ENCODE measurements at places on chromosomes 5 and 9.

DNA sequence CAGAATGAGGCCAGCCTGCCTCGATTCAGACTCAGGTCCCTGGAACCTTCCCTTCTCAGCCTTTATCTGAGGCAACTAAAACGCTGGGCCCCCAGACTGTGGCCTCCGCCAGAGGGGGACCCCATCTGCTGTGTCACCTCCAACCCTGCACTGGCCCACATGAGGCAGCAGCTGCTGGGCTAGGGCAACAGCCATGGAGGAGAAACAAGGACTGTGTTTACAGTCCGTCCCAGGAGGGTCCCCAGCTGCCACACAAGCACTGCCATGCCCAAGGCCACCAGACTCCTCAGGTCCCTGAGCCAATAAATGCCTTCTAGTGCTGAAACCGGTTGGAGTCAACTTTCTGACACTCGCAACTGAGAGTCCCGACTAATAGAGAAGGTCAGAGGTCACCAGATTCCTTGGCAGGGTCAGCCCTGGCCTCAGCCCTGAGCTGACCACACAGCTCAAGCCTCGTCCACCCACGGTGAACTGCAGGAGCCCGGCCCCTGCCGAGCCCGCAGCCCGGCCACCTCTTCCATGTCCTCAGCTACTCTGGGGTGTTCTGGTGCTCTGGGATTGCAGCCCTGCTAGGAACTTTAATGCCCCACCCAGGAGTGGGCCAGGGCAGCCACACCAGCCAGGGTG, 77.0 kb downstream of the ZNF354C start:
- DNase-seq, result no peak

DNA sequence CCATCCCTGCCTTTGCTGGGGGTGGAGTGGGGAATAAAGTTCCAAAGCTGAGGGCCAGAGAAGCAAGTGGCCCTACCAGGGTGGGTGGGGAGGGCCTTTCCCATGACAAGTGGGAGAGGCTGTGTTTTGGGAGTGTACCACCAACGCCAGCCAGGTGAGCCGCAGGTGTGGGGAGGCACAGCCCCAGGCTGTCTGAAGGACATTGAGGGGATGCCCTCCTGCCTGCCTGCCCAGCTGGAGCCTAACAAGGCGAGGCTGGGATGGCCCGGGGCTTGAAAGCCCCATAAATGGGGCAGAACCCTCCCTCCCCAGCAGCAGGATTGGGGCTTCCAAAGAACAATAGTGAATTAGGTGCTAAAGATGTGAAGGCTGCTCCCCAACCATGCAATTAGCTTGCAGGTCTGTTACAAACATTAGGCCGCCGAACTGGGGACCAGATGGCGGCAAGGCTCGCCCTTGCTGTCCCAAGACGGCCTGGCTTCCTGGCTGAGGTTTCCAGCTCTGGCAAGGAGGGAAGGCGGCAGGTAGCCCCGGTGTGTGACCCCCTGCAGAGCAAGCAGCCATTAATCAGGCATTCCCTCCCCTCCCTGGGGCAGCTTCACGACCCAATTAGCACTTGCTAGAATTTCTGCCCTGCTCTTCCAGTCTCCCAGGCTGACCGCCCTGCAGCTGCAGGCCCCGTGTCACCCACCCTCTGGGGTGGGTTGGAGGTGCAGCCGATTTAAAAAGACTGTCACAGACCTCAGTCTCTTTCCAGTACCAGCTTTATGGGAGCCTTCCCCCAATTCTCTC, 42.9 kb downstream of the FGF18 start:
- DNase-seq, result no peak

DNA sequence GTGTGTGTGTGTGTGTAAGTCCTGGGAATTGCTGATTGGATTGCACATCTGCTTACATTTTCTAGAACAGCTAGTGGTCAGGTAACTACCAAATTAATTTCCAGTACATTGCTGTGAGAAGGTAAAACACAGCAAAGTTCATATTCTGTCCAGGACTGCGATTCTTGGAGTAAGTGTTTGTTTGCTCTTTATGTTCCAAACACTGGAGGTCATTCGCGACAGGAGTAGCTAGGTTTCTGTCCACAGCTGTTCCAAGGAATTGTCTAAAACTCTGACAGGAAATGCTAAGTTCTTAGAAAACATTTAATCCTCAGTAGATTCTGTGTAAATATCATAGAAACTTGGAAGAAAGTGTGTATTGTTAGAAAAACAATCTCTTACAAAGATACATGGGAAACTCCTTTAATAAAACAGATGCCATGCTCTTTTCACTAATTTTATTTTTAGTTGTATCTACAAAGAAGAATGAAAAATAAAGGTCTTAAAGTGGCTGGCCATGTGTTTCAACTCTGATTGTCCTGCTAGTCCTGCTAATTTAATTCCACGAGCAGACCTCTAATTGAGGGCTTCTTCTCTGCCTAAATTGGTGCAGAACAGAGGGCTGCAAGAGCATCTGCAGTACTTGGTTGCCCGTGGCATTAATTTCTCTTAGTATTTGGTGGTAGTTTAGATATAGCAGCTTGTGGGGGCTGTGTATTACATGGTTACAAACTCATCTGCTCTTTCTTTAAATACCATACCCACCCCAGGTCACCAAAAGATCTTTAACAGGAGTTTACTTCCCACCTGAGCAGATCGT, 464.5 kb downstream of the RASEF start:
- DNase-seq, result no peak

- DNase-seq, result no peak
Observed at GRCh38 chr5:87210076-87210475, 57.6 kb upstream of the RASA1 start.

DNA sequence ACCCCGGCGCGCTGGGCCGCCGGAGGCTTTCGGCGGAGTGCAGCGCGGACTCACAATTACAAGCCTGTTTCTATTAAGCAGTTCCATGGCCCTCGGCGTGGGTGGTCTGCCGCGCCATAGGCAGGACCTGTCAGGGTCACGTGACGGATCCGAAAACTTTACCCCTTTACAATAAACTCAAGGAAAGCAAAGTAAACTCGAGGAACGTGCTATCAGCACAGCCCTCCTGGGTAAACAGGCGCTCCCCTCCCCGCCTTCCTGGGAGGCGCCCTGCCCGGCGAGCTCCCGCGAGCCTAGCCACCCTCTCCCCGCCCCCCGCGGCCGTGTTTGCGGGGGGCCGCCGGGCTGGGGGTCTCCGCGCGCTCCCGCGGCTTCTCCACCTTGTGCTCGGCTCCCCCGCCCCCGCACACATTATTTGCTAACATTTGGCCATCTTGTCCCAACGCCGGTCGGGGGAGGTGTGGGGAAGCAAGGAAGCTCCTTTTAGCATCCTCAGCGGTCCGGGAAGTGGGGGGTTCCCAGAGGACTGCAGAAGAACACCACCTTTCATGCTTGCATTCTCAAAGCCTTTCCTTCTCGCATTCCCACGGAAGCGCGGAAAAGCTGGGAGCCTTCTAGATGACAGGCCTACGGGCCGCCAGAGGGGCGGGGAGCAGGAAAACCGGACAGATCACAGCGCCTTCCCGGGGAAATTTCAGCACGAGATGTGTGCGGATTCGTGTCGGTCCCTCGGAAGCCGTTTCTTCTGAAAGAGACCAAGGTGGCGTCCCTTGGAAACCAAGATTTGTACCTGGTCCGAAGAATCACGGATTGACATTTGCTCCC, at the start of gene PTCH1:
Gene PTCH1, minus strand, starts transcription at position 238 of the 825 bp plus-strand sequence.
- no peak for DNase-seq

DNA sequence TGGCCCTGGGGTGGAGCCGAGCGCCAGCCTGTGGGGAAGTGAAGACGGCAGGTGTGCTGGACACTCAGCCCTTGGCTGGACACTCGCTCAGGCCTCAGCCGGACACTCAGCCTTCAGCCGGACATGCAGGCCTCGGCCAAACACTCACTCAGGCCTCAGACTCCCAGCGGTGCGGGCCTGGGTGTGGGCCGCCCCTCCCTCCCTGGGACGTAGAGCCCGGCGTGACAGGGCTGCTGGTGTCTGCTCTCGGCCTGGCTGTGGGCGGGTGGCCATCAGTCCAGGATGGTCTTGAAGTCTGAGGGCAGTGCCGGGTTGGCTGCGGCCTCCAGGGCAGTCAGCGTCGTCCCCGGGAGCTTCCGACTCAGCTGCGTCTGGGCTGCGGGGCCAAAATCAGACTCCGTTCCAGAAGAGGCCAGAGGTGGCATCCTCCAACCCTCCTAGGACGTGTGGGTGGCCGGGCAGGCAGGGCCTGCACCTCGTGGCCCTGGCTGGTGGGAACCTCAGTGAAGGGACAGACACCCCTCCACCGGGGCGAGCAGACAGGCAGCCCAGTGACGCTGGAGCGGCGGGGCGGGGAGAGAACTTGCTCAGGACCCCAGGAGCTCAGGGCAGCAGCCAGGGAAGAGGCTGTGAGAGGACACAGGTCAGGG, 28.4 kb downstream of the SLC6A18 start:
- no peak for DNase-seq

- DNase-seq, result no peak
Observed at GRCh38 chr5:1374679-1375055, 29.8 kb upstream of the CLPTM1L start.

DNA sequence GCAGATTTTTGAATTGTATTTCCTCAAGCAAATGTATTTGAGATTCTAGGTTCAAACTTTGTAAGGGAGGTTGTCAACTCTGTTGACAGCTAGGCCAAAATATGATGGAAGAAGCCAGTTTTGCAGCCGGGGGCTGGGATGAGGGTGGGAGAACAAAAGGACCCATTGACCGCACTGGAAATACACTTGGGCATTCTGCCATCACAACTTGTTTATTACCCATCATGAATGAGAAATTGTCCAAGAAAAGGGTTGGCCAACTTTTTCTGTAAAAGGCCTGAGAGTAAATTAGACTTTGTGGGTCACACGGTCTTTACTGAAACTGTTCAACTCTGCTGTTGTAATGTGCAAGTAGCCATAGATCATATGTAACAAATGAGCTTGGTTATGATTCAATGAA, 221.3 kb upstream of the KLF9 start:
- DNase-seq, result no peak

DNA sequence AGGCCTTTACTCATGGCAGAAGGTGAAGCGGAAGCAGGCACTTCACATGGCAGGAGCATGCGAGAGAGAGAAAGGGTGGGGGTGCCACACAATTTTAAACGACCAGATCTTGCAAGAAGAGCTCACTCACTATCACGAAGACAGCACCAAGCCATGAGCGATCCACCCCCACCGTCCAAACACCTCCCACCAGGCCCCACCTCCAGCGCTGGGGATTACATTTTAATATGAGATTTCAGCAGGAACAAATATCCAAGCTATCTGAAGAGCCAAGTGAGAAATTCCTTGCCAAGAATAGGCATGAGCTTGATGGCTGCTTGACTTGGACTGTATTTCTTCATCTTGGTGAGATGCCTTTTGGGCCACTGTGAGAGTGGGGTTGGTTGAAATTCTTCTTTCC, 88.0 kb downstream of the PDZD2 start:
- no peak for DNase-seq

DNA sequence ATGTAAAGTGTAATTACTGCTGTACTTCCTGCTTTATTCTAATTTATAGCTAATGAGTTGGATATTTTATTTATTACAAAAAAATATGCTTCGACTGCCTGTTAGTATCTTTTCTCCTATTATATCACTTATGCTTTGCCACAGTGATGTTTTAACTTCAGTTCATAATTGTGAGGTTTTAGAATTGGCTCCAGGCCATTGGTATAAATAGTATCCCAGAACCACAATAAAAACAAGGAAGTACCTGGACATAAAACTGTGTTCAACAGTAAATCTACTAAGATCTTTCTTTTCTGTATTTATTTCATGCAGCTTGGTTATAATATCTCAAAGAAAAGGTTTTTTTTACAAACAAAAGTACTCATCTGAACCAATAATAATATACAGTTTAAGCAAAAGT, 354.3 kb upstream of the CDH9 start:
- no peak for DNase-seq

- no peak for DNase-seq
Observed at GRCh38 chr5:2311851-2312250, 429.1 kb upstream of the IRX4 start.

DNA sequence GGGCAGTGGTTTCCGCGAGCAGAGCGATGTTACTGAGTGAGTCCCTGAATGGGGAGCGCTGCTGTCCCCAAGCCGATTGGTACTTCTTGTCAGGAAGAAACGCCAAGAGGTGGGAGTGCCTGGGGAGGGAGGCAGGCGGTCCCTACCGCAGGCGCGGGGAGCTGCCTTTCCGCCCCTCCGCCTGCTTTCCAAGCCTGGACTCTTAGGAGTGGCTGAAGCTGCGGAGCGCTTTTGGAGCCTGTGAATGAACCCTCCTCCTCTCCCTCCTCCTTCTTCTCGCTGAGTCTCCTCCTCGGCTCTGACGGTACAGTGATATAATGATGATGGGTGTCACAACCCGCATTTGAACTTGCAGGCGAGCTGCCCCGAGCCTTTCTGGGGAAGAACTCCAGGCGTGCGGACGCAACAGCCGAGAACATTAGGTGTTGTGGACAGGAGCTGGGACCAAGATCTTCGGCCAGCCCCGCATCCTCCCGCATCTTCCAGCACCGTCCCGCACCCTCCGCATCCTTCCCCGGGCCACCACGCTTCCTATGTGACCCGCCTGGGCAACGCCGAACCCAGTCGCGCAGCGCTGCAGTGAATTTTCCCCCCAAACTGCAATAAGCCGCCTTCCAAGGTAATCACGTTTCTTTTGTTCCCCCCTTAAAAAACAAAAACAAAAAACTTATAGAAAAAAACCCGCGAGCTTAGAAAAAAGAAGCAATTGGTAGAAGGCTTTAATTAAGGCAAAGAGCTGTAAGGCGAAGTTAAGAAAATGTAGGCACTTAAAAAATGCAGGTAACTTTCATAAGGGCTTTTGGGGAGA, at the start of gene VCAN:
Gene VCAN, plus strand, starts transcription at position 340 of the 808 bp plus-strand sequence. CDS start 11,775 bp downstream, outside the sequence.
- peak; percentile 59 for DNase-seq

GRCh38 chr9:112378328-112379176, 1.4 kb upstream of the HSDL2 start:
- DNase-seq, result no peak

DNA sequence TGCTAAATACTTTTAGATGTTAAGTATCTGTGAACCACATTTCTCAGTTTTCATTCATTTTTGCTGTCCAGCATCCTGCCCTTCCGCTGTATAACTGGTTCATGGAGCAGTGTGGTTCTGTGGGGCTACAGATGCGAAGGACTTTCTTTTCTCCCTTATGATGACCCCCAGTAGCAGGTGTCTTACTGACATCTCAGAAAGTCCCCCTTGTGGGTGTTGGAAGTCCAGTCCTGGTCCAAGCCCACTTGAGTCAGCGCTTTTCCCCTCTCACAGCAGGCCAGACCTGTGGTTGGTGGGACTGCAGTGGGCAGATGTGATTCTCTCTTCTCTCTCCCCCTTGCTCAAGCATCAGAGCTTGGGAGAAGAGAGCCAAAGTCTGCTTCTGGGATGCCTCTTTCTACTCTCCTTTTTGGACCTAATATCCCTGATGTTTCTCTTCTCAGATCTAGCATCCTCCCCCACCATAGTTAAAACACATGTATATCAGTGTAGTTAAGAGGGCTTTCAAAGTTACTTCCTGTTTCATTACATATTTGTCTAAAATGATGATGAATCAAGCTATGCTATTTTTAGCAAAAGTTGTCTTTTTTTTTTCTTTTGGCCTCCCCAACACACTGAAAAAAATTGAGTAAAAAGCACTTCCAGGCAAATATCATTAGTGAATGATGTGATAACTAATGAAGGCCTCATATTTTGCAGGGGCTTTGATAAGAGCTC, 119.5 kb upstream of the ZNF618 start:
- no peak for DNase-seq

DNA sequence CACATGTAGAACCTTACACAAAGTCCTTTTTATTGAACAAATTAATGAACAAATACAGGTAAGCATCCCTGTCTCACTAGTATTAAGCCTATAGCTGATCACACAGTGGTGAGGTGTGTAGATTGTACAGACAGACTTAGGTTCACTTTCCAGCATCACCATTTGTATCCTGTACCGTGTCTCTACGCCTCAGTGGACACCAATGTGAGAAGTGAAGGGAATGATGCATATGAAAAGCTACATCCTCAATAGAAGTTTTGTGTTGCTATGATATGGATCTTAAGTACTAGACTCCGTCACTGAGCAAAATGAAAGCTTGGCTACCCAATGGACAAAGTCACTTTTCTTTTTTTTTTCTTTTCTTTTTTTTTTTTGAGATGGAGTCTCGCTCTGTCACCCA, 46.6 kb downstream of the UGCG start:
- DNase-seq, result no peak
